ENCODE measurements at places on chromosomes 16 and 17. TPM values are rescaled to one million over a fixed set of nuclear protein-coding genes. Genes with fewer than 3 reads are reported as not detected.

Gene IGF2BP1
- total RNA-seq, result 61.6 TPM

Gene ZNF469
- total RNA-seq, result 11.1 TPM

Gene CBFB
- 50.3 TPM for total RNA-seq

Gene PTX4
- not detected for total RNA-seq

Gene CD300H
- 0.43 TPM for total RNA-seq

Gene CBLN1
- not detected for total RNA-seq

Gene HBA1
- total RNA-seq, result 0.80 TPM
